ENCODE measurements at places on chromosomes 16 and 17. TPM values are rescaled to one million over a fixed set of nuclear protein-coding genes. Genes with fewer than 3 reads are reported as not detected.
A peak's percentile ranks its signal among the peaks of the same experiment; 100 is the strongest.

- no peak for DNase-seq
Observed at GRCh38 chr17:65684631-65685030, 123.2 kb upstream of the AXIN2 start.

DNA sequence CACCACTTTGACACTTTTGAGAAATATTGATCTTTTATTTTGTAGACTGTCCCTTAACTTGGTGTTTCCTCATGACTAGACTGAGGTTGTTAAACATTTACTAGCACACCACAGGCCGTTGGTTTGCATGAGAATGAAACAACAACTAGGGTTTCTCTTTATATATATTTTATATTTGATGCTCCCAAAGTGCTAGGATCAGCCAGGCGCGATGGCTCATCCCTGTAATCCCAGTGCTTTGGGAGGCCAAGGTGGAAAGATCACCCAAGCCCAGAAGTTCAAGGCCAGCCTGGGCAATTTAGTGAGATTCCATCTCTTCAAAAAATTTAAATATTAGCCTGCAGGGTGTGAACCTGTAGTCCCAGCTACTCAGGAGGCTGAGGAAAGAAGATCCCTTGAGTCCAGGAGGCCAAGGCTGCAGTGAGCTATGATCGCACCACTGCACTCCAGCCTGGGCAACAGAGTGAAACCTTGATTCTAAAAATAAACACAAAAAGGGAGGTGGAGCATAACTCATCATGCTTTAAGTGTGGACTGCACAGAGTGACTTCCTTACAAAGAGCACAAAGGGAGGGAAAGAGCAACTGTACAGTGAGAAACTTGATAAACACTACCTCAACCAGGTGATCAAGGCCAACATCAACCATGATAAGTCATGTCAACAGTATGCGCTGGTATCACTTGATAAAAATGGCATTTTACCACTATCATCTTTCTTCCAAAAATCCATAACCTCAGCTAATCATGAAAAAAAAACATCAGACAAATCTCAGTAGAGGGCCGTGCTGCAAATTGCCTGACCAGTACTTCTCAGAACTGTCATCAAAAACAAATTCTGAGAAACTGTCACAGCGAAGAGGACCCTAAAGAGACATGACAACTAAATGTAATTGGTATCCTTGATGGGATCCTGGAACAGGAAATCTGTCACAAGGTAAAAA is 72.8 kb upstream of the ATF7IP2 start:
- DNase-seq, result peak; percentile 62

- DNase-seq, result no peak
Observed at GRCh38 chr16:57229079-57229478, 16.0 kb upstream of the ARL2BP start.

DNA sequence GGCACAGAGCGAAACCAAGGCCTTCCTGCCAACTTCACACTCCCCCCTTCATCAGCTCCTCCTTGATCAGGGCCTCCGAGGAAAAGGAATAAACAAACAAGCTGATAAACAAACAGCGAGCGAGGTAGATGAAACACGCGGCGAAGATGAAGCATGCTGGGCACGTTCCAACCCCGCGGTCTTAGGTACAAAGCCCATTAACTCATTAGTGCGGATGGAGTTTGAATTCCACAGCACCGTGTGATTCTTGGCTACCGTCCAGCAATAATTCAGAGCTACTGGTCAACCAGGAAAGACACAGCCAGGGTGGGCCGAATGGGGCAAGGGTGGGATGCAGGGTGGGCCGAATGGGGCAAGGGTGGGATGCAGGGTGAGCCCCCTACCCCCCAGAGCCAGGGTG is 67.3 kb downstream of the RBFOX3 start:
- peak; percentile 2 for DNase-seq

- no peak for DNase-seq
Observed at GRCh38 chr17:32287804-32288511, 22.3 kb downstream of the RHBDL3 start.

- no peak for DNase-seq
Observed at GRCh38 chr17:79801156-79802038, 4.5 kb upstream of the CBX8 start.

DNA sequence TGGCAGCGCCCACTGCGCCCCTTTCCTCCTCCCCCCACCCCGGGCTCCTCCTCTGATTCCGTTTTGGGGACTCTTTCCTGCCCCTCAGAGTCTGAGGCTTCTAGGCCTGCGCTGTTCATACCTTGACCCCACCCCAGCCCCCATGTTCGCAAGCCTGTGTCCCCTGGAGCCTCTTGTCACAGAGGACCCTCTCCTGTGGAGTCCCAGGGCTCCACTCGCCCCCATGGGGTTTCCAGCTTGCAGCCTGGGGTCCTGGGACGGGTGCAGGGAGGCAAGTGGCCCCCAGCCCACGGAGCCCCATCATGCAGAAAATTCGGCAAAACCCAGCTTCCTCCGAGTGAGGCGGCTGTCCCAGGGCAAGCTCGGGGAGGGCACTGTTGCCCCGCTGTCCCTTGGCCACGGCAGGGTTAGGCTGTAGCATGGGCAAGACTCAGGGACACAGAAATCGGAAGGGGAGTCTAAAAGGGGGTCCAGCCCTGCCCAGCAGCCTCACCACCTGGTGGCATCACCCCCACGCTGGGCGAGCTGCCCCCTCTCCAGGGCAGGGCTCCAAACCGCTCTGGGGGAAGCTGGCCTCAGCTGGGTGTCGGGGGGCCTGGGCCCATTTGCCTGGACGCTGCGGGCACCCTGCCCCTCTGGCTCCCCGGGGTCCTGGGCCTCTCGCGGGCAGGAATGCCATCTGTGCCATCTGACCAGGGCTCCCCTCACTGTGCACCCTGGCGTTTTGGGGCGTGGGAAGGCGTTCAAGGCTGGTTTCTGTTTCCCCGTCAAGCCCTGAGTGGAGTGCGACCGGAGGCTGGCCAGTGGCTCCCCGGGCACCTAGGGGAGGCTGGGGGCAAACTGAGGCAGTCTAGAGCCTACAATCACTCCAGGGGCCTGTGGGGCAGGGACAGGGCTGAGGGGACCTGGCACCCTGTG is 11.5 kb upstream of the BAHCC1 start:
- no peak for DNase-seq

DNA sequence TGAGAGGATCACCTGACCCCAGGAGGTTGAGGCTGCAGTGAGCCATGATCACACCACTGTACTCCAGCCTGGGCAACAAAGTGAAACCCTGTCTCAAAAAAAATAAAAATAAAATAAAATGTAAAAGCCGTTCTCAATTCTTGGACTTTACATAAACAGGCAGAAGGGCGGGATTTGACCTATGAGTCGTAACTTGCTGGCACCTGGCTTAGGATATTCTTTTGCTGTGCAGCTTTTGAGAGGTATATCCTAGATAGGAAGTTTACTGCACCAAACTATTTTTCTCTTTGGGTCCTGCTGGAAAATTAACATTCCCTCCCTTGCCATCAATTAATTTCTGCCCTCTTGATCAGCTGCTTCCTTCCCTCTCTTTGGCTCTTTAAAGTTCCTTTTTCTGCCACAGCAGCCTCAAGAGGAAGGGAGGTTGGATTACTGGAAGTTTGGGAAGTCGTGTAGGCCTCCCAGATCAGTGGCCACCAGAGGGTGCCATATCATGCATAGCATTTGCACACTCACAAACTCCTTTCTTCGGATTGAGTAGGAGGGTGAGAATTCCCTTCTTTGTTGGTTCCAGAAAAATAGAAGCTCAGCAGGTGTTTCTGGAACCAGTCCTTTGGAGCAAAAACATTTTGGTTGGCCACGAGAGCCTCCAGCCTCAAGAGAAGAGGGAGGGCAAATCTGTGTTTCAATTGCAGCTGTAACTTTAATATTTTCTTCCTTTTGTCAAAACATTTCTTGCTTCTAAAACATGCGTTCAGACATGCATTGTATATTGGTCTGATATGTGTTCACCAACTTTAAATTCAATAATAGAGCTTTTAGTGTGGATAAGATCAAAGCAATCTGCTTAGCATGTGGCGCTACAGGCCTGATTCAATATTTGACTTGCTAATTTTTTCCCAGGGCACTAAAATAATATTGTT is 147.3 kb downstream of the CCDC182 start:
- peak; percentile 66 for DNase-seq

- no peak for DNase-seq
Observed at GRCh38 chr16:89034573-89034961, 57.6 kb upstream of the CBFA2T3 start.

MFAP4 gene
- 0.15 TPM for total RNA-seq

TMEM107 gene
- 24.0 TPM for total RNA-seq

NR1D1 gene
- not detected for total RNA-seq

UTS2R gene
- total RNA-seq, result 0.10 TPM

ABCA3 gene
- 13.2 TPM for total RNA-seq

GJD3 gene
- total RNA-seq, result 0.30 TPM

MRPL28 gene
- 59.4 TPM for total RNA-seq

WFIKKN2 gene
- not detected for total RNA-seq

SMIM36 gene
- total RNA-seq, result not detected
